Midbrain (tissue), 1 donor: ENCODE measurements at places on chromosomes 3 and 15.

DNA sequence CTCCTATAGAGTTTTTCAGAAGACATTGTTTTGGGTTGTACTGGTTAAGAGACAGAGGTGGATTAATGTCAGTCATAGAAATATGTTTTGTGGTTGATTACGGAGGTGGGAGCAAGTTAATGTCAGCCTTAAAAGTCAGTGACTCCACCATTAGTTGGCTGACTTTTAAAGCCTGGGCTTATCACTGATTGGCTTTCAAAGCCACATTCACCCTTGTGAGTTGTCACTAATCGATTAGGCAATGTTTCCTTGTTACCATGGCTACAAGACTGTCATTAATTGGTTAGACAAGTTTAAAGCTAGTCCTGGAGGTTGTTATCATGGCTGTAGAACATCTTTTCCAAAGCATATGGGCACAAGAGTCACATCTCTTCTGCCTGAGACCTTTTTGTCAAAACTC lies 73.0 kb downstream of the NEO1 start:
- DNase-seq, result no peak

GRCh38 chr3:86954226-86954625 lies 36.7 kb downstream of the VGLL3 start:
- no peak for DNase-seq

- DNase-seq, result no peak
Measured at GRCh38 chr3:308597-309321, 112.2 kb downstream of the CHL1 start.

GRCh38 chr3:172194702-172195406 lies 155.5 kb downstream of the FNDC3B start:
- no peak for DNase-seq

GRCh38 chr15:55074431-55074830 lies 122.3 kb downstream of the RSL24D1 start:
- DNase-seq, result no peak

- DNase-seq, result no peak
Measured at GRCh38 chr3:154168998-154169795, 48.0 kb downstream of the ARHGEF26 start.

DNA sequence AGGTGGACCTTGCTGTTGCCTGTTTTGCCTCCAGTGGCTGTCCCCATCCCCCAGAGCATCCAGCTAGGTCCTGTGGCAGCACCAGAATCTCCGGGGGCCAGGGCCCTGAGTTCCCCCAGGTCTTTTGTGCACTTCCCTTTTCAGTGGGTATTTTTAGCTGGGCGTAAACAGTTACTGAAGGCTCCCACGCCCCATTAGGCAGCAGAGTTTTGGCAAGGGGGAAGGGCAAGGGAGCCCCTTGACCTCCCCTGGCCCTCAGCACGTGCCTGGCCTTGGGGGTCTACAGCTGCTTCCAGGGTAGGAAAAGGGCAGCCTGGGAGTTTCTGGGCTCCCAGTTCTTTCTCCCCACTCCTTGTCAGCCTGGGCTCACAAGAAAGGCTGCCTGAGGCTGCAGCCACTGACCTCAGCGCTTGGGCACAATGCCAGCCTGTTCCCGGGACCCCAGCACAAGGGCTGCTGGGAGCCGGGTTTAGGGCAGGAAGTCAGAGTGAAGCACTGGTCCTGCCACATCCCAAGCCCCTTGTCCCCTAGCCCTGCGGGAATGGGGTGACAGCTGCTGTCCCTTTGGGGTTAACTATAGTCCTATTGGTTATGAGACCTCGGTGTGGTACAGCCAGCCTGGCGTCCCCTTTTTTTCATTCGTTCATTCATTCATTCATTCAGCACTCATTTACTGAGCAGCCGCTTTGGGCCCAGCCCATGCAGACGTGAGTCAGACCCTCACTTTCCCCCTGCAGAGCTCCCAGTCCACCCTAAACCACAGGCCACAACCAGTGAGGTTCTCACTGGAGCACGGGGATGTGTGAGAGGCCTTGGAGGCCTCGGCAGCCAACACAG lies 8.4 kb downstream of the CSK start:
- DNase-seq, result peak; percentile 75

- no peak for DNase-seq
Measured at GRCh38 chr3:129601713-129602112, 4.8 kb downstream of the PLXND1 start.
